Activated T-cell treated with anti-CD3 and anti-CD28 coated beads for 4 hours (primary cell): ENCODE measurements at places on chromosomes 13 and 19.

GRCh38 chr19:7645656-7646425, 8.9 kb downstream of the STXBP2 start:
- no peak for DNase-seq

- DNase-seq: no peak
These were observed 89.3 kb upstream of the C1QTNF9B start for GRCh38 chr13:23986619-23987018.

GRCh38 chr13:20171364-20171763, 10.5 kb upstream of the GJA3 start:
- no peak for DNase-seq

GRCh38 chr13:96811049-96811448, 183.2 kb downstream of the OXGR1 start:
- DNase-seq: no peak

- no peak for DNase-seq
These were observed 33.3 kb upstream of the SPACA7 start for GRCh38 chr13:112342841-112343361.

- DNase-seq: no peak
These were observed 1.1 kb downstream of the MIER2 start for GRCh38 chr19:343451-343931.

DNA sequence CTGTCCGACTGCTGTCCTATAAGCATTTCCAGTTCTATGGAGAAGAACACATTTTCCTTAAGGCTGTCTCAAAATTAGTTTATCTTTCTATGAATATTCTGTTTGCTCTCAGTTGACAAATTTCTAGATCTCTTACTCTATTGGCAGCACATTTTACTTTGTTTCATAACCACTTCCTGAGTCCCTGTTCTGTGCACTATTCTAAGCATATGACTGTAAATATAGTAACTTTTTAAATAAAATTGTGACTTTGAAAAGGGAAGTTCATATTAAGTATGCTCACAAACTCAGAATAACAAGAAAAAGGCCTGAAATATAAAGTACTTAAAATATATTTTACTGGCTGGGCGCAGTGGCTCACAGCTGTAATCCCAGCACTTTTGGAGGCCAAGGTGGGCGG, 56.5 kb upstream of the HTR2A start:
- no peak for DNase-seq

DNA sequence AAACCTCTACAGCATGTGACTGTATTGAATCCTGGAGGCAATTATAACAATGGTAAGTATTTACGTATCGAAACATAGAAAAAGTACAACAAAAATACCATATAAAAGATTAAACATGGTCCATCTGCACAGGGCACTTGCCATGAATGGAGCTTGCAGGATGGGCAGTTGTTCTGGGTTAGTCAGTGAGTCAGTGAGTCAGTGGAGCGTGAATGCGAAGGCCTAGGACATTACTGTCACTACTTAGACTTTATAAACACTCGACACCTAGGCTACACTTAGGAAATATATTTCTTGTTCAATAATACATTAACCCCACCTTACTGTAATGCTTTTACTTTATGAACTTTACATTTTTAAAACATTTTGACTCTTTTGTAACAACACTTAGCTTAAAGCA, 35.6 kb upstream of the TMTC4 start:
- no peak for DNase-seq

DNA sequence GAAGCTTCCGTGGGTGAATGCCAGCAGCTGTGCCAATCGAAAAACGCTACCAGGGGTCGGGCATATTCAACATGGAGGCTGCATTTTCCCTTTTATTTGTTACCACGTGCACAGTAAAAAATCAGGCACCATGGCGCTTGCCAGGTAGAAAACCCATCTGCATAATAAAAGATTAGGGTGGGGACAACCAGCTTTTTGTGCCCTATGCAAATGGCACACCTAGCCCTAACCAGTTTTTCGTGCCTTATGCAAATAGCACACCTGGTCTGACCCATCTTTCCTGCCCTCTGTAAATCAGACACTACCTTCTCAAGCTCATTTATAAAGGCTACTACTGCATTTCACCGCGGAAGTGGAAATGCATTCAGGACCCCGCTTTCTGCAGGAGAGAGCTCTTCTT, 62.1 kb upstream of the FREM2 start:
- no peak for DNase-seq

DNA sequence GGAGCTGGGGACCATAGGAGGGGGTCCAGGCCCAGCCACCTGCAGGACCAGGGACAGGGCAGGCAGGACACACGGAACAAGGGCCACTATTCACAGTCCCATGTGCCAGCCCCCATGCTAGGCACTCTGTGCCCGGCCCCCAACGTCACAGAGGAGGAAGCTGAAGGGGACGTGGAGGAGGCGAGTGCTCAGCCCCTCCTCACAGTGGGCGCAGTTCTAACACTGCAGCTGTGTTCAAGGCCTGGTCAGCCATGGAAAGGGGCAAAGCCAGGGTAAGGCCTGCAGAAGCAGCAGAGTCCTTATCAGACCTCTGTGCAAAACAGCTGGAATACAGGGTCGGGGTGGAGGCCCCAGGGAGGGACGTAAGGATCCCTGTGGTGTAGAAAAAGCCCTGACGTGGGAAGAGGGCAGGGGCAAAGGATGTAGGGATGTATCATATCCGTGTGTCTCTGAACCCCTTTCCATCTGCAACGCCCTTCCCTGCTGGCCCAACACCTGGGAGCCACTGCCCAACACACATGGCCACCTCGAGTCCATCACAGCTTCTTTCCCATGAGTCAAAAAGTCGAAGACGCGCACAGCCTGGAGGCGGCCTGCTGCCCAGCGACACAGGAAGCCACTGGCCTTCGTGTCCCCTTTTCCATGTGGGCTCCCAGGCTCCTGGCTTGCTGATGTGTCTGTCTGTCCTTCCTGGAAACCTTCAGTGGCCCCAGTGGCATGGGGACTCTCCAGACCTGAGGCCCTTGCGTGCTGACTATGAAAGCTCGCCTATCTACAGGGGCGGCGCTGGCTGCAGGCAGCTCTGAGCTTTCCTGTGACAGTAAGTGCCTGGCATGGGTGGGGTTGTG, 28.0 kb downstream of the SH3GL1 start:
- no peak for DNase-seq
